ENCODE measurements at places on chromosomes 1 and 21.

- no peaks in the 10 kb centered on the region for H3K27me3 ChIP-seq
- no peak overlapping the region for H3K27ac ChIP-seq
- H3K4me3 ChIP-seq, result no peak overlapping the region
- no peak for DNase-seq
These were observed 72.4 kb downstream of the FH start for GRCh38 chr1:241447031-241447644.

GRCh38 chr1:221174330-221174993, 295.2 kb downstream of the HLX start:
- H3K4me1 ChIP-seq, result no peaks in the 10 kb centered on the region
- no peaks in the 10 kb centered on the region for H3K27me3 ChIP-seq
- peak; percentile 68 for DNase-seq

DNA sequence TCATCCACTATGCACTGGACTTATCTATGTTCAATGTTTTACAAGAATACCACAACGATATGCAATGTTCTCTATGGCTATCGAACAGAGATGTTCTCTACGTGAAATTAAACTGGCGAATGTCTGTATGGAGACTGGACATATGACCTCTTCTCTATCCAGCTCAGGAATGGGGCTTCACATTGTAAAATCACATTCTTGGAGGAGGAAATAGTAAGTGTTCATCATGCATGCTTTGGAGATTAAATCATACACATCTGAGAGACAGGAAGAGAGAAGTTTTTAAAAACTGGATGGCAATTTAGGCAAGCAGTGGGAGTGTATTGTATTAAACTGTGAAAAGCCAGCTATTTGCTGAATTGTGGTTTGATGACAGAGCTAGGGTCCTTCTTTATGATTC, 47.9 kb upstream of the RGL1 start:
- H3K4me1 ChIP-seq, result no peaks in the 10 kb centered on the region
- no peaks in the 10 kb centered on the region for H3K27me3 ChIP-seq
- no peak overlapping the region for H3K4me3 ChIP-seq
- H3K36me3 ChIP-seq, result no peaks in the 10 kb centered on the region
- no peak overlapping the region for H3K27ac ChIP-seq

- H3K36me3 ChIP-seq, result peaks cover 36% of the 10 kb centered on the region
- DNase-seq, result no peak
- H3K27me3 ChIP-seq, result no peaks in the 10 kb centered on the region
- peaks cover 9% of the 10 kb centered on the region for H3K4me1 ChIP-seq
- peak overlapping the region; percentile 90 for H3K4me3 ChIP-seq
These were observed 1.1 kb downstream of the UBE2Q1 start for GRCh38 chr1:154557248-154557938.

DNA sequence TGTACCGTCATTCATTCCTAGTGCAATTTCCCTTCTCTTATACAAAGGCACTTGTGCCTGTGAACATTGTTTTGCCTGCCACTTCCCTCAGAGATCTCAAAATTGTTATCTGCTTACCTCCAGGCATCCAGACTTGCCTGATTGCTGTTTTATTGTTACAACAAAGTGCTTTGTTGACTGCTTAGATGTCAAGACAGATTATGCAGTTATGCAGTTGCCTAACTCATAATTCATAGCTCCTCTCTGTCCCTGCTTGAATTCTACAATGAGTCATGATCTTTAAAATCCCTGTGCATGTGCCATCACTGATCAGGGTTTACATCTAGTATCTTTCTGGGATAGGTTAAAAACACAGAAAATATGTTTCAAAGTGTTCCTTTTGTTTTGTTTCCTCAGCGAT, 24.5 kb downstream of the CXADR start:
- no peaks in the 10 kb centered on the region for H3K27me3 ChIP-seq
- no peaks in the 10 kb centered on the region for H3K36me3 ChIP-seq
- H3K27ac ChIP-seq, result no peak overlapping the region
- no peaks in the 10 kb centered on the region for H3K4me1 ChIP-seq
- DNase-seq, result no peak
- H3K4me3 ChIP-seq, result no peak overlapping the region

DNA sequence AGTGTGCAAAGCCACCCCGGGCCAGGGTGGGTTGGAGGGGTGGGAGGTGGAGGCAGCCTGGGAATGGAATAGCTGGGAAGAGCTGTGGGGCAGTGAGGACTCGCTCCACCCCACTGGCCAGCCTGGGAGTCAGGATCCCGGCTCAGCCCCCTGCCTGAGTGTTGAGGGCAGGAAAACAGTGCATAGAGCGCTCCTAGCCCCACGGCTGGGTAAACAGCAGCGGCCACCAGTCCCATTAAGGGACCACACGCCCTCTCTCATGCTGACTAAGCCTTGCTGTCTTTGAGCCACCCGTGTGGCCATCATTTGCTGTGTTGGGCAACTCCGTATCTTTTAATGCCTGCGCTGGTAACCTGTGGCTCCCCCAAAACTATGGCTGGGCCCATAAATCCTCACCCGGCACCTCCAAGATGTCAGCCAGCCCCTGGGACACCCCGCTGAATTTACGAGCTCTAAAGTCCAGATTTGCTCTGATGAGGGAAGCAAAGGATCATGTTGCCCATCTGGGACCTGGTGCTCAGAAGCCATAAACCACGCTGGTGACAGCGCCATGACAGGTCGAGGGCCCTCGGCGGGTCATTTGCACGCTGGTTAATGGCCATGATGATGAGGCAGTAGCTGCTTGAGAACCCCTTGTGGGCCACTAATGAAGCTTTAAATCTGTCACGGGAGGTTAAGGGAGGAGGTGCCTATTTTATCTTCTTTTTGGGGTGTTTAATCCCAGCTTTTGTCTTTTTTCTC, 34.9 kb downstream of the SYF2 start:
- DNase-seq, result no peak
- H3K36me3 ChIP-seq, result no peaks in the 10 kb centered on the region
- peaks cover 16% of the 10 kb centered on the region for H3K4me1 ChIP-seq
- no peak overlapping the region for H3K4me3 ChIP-seq
- H3K27me3 ChIP-seq, result peaks cover 24% of the 10 kb centered on the region

Measured in tibial artery (tissue), 4 donors.